Activated T-helper 9 cell treated with anti-CD3 and anti-CD28 coated beads, Interleukin-2, amount 50 U/mL, for 16 hours (primary cell): ENCODE measurements at places on chromosomes 5 and 9.
A peak's percentile ranks its signal among the peaks of the same experiment; 100 is the strongest.

DNA sequence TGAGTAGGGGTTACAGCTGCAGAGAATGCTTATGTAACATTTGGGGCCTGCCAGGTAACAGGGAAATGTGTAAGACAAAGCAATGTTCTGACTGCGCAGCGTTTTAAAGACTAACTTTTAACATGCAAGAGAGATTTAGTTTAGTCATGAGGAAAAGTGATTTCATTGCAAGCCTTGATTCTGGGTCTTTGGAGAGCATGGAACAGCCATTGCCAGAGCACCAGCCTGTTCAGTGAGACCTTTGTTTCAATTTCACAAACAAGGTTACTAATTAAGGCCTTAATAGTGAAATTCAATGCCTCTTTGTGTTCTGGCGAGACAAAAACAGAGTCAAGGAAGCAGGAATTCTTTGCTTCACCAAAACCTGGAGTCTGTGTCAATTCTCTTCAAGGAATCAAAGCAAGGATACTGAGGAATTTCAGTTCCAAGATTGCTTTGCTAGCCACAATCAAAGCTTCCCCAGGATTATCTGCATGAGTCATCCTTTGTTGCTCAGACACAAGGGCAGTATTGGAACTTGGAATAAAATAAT is 14.4 kb downstream of the CKMT2 start:
- DNase-seq = no peak

- no peak for DNase-seq
Measured at GRCh38 chr5:14155075-14155474, 11.9 kb downstream of the TRIO start.

GRCh38 chr9:108844391-108844790 is 11.4 kb downstream of the ACTL7B start:
- no peak for DNase-seq

GRCh38 chr9:7097785-7098752 is 340.3 kb downstream of the KDM4C start:
- DNase-seq = no peak

GRCh38 chr9:109341561-109341960 is 20.7 kb upstream of the EPB41L4B start:
- no peak for DNase-seq

DNA sequence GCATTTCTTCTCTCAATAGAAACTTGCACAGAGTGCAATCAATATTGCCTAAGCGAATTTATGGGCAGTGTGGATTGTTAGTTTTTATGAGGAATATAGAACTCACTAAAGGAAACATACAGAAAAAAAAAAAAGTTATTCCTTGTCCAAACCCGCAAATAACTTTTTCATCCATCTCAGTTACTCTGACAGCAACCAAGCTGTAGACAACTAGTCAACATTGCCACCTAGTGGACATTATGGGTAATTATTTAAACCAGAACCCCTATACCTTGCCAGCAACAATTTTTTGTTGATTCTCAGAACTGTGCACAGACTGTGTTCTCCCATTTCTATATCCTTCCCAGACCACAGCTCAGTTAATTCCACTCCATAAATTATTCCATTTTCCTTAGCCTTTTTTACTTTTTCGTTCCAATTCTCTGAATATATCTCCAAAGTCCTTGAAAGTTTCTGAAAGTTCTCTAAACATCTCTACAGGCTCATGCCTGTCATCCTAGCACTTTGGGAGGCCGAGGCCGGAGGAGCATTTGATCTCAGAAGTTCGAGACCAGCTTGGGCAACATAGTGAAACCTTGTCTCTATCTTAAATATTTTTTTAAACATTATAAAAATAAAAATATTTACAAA is 2.6 kb upstream of the AFAP1L1 start:
- DNase-seq = no peak

DNA sequence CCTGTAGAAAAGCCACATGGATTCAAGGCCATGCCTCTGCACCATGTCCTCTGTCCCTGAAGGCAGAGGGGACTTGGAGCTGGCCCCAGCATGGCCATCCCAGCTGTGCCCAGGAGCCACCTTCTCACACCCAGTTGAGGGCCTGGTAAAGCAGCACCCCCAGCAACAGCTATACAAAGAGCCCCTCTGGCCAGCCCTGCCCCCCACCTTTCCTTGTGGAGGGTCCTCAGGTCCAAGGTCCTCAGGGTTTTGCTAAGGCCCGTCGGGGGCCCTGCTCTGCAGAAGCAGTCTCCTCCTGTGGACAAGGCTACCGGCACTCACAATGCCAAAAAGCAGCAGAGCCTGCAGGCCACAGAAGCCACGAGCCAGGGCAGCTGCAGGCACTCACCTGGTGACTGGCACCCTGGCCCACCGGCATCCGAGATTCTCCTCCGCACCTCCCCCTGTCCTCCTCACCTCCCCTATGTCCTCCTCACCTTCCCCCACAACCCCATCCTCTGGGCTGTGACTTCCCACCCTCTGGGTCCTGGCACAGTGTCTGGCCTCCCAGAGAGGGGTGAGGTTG is 39.9 kb upstream of the LPCAT1 start:
- no peak for DNase-seq

DNA sequence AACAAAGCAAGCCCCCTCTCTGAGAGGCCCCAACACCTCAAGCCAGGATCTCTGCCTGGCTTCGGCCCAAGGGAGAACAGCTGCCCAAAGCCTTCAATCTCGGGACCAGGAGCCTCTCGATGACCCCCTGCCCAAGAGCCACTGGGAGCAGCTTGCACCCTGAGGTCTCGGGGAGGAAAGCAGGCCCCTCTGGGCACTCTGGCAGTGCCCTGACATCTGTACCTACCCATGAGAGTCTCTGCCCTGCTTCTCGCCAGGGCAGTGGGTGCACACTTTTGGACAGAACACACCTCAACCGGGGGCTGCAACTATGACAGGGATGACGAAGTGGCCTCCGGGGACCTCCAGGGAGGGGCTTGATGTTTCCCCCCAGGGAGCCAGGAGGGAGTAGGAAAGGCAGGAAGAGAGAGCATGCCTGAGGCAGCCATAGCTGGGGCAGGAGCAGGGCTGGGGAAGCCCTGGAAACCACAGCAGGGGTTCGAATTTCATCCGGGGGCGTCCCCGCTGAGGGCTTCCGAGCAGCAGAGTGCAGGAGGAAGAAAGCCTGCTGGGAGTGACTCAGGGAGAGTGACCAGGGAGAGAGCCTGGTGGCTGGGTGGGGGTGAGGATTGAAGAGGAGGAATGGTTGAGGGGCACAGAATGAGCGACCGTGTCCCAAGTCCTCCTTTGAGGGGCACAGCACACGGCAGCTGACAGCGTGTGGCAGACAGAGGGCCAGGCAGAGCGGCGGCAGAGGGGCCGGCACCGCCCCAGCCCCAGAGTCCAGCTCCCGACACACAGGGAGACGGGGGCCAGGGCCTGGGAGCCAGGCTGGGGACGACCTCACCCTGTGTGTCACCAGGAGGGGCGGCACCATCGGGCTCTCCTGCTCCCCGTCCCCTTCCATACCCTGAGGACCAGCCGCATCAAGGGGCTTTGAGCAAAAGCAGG is 1.8 kb downstream of the LPCAT1 start:
- DNase-seq = no peak

DNA sequence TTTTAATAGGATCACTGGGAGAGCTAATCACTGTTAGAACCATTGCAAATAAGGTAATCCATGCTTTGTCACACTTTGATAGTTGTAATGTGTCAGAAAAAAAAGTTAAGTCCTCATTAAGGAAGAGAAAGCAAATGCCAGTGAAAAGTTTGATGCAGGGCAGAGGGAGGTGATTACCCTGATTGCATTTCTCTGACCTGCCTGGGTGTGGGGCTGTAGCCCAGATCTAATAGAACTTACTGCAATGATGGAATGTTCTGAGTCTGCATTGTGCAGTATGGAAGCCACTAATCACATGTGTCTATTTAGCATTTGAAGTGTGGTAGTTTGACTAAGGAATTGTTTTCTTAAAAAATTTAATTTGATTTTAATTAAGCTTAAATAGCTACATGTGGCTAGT is 202.7 kb downstream of the ATP10B start:
- DNase-seq = no peak

GRCh38 chr5:180898621-180899246 is at the start of gene BTNL8:
Gene BTNL8, plus strand, starts transcription at chr5:180899159. Its CDS starts 152 bp downstream, at chr5:180899311.
- DNase-seq = no peak

DNA sequence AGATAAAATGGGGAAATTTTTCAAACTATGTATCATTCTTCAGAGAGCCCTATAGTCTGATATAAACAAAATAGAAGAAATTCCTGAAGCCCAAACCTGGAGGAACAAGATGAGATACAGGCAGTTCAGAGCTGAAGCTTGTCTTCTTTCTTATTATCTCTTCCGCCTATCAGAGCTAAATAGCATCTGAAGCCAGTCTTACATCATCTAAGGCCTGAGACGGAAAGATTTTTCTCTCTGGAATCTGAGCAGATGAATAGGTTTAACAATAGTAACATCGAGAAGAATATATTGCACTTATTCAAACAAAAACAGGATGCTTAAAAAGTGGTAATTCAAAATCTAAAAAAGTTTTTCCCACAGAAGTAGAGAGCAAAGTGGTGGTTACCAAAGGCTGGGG is 59.8 kb downstream of the LPAR1 start:
- DNase-seq = no peak

DNA sequence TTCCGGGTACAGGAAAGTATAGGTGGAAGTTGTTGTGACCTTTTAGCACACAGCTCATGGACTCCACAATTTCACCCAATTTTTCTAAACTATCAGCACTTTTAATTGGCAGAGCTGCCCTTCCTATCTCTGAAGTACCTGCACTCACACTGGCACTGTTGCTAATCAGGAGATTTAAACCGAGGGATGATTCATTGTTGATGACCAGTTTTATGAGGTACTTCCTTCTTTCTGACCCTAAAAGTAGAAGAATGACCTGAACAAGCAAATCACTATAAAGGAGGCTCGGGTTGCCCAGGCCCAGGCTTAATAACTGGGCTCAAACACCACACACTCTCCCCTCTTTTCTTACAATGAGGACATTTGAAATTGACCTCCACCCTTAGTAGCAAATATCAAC is 105.9 kb downstream of the KCNN2 start:
- no peak for DNase-seq

DNA sequence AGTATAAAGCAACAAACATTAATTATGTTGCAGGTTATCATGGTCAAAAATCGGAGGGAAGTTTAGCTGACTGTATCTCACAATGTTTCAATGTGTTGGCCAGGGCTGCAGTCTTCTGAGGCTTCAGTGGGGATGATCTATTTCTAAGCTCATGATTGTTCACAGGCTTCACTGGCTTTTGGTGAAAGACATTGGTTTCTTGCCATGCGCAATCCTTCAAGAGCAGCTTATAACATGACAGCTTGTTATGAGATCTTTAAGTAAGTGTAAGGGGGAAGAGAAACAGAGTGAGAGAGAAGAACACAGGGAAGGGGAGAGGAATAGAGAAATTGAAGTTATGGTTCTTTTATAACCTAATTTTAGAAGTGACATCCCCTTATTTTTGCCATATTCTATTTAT is 385.9 kb upstream of the CHD1 start:
- DNase-seq = no peak

DNA sequence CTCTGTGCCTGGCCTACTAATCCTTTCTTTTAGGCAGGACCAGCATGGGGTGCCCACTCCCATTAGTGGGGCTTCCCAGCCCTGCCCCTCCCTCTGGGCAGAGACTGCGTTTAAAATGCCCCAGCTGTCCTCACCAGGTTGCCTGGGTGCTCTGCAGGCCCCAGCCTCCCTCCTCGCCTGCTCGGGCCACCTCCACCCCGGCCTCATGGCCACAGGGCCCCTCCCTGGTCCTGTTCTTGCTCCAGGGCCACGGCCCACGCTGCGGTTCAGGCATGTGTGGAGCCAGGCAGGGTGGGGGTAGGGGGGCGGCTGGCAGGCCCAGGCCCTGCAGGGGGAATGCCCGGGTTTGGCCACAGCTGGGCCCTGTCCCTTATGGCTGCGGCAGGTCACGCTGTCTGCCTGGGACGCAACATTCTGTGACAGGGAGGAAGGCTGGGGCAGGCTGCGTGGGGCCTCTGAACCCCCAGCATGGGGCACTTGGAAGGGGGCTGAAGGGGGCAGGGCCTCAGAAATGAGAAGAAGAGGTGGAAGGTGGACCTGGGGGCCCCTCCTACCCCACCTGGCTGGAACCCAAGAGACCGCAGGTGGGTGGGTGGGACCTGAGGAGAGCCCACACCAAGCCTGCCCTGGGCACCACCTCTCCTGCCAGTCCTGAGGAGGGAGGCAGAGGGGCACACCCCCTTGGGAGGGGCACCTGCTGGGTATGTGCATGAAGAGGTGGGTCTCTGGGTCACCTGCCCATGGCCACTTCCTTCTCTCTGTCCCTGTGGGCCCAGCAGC is at the start of gene LCN12:
Gene LCN12 (plus strand): TSS at position 733 of the 780 bp plus-strand sequence. CDS start 55 bp downstream, outside the sequence.
- DNase-seq = no peak

GRCh38 chr9:126692759-126693427 is 79.2 kb downstream of the LMX1B start:
- DNase-seq = no peak

DNA sequence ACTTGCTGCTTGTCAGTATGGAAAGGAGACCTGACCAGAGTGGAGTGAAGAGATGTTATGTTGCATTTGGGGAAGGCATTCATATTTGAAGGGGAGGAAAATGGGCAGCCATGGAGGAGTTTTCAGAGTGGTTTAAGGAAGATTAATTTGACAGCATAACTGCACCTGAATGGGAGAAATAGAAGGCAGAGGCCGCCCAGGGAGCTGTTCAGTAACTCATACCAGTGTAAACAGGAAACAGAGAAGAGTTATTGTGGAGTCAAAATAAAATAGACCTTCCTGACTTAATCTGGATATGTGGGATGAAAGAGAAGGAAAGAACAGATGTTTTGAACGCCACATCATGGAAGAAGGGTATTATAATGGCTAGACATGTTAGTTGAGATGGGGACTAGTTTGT is 13.4 kb downstream of the SLC44A1 start:
- DNase-seq = no peak

- DNase-seq = no peak
Measured at GRCh38 chr9:134591573-134591981, 50.0 kb upstream of the COL5A1 start.

DNA sequence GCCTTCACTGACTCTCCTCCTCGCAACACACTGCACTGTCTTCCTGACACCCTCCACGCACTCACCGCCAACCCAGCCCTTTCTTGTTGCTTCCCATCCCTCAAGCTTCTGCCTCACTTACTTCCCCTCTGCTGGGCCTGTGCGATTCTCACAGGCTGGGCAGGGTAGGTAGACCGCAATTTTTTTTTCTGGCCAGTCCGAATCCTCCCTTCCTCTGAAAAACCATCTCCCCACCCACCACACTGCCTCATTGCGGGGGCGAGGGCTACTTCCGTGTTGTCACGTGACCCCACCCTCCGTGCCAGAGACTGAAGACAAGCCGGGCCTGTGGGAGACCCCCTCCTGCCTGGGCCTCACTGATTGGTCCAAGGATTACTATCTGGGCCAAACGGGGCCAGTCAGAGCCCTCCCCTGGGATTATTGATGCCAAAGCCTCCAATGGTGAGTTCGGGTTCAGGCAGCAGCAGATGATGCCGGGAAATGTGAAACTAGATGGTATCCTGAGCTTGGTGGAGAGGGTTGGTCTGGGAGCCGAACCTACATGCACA is 73.1 kb downstream of the STK10 start:
- DNase-seq = peak; percentile 67

DNA sequence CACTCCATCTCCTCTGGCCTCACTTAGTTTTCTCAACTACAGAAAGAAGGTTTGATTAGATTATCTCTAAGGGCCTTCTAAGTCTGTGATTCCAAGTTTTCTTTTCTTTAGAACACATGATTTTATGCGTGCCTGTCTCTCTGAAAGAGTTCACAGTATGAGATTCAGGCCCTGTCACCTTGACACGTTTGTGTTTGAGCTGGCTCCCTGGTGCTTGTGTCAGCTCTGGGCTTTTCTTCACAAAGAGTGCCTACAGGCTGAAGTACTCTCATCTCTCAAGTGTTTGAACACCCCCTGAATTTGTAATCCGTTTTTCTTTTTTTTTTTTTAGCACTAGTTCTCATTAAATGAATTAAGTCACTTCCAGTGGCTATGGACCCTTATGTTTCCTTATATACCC is 306.9 kb upstream of the C9orf72 start:
- DNase-seq = no peak
